ENCODE measurements at places on chromosomes 6 and 20.

DNA sequence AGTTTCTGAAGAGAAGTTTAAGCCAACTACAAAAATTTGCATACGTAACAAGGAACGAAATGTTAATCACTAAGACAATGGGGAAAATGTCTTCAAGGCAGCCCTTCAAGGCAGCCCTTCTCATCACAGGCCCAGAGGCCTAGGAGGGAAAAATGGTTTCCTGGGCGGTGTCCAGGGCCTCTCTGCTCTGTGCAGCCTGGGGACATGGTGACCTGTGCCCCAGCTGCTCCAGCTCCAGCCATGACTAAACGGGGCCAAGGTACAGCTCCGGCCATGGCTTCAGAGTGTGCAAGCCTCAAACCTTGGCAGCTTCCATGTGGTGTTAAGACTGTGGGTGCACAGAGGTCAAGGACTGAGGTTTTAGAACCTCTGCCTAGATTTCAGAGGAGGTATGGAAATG lies 325.1 kb downstream of the FRK start:
- DNase-seq: no peak

- no peak for DNase-seq
Observed at GRCh38 chr6:7894262-7895124, 16.1 kb downstream of the TXNDC5 start.

DNA sequence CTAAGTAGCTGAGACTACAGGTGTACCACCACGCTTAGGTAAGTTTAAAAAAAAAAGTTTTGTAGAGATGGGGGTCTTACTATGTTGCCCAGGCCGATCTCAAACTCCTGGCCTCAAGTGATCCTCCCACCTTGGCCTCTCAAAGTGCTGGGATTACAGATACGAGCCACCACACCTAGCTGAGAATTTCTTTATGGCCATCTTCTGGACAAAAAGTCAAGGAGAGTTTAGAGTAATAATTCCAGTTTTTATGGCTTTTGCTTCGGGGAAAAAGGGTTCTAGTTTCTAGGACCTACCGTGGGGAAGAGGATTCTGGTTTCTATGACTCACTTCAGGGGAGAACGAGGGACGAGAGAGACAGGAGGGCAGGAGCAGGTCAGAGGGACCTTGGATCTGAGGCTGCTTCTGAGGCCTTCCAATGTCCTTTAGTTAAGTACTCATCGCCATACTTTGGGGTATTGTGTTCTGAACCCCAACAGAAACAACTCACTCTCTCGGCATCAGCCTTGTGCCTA lies 69.3 kb upstream of the IER3 start:
- DNase-seq: no peak

DNA sequence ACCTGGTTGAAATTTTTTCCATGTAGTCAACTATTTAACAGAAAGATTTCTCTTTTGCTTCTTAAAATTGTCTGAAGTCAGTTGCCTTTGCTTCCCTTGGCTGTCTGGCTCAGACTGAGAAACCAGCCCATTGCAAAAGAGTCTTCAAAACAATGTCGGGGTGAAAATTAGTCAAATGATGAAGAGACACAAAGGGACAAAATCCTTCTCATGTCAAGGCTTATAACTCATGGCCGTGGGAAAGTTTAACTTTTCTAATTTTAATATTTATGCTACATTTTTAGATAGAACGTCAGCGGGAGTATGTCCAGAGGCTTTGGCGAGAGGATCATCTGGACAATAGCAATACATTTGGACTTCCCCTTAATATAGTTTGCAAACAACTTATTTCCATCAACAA lies 127.2 kb downstream of the CD164 start:
- no peak for DNase-seq

DNA sequence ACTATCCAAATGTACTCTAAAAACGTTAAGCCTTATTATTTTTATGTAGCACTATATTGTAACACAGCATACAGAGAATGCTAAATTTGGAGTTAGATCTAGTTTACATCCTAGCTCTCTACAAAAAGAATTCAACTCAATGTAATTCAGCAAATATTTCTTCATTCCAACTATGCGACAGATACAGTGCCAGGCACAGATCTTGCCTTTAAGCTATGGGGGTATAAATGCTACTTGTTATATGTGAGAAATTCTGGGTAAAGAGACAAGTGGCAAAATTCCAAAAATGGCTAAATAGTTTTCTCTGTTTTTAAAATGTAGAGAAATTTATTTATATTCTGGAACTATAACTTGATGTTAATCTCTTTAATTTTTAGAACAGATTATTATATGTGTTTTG lies 63.2 kb downstream of the SEL1L2 start:
- no peak for DNase-seq

DNA sequence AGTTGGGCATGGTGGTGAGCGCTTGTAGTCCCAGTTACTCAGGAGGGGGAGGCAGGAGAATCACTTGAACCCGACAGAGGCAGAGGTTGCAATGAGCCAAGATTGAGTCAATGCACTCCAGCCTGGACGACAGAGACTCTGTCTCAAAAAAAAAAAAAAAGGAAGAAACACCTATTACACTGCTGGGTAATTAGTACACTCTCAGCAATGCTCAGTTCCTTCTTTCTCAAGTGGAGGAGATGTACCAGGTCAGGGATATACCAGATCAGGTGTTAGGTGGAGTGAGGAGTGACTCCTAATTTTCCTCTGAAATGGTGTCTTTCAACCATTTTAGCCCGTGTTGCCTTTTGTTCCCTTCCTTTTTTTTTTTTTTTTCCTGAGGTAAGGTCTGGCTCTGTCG lies 30.0 kb upstream of the UBR2 start:
- no peak for DNase-seq

DNA sequence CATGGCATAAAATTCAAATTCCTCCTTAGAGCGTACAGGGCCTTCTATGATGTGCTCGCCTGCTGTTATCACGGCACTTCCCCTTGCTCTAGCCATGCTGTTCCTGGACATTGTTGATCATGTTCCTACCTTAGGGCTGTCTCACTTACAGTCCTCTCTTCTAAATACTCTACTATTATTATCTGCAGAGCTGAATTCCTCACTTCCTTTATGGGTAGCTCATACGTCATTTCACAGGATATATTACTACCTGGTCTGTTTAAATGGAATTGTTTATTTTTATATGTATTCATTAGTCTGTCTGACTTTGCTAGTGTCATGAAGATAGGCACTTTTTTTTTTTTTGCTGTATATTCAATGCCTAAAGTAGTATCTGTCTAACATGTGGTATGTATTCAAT lies 94.7 kb upstream of the FLRT3 start:
- no peak for DNase-seq

GRCh38 chr20:57612916-57613315 lies 7.3 kb downstream of the ZBP1 start:
- peak; percentile 3 for DNase-seq

- no peak for DNase-seq
Observed at GRCh38 chr6:162029873-162030576, 697.5 kb downstream of the PRKN start.

- DNase-seq: peak; percentile 4
Observed at GRCh38 chr6:169958510-169958909, 207.1 kb downstream of the ERMARD start.

DNA sequence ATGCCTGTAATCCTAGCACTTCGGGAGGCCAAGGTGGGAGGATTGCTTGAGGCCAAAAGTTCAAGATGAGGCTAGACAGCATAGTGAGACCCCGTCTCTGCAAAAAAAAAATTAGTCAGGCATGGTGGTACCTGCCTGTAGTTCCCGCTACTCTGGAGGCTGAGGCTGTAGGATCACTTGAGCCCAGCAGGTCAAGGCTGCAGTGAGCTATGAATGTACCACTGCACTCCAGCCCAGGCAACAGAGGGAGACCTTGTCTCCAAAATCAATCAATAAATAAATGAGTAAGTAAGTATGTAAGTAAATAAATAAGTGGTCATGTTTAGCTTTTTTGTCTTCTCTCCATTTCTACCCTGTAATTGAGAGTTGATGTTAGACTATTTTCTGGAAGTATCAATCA lies 336.8 kb downstream of the FARS2 start:
- DNase-seq: no peak

DNA sequence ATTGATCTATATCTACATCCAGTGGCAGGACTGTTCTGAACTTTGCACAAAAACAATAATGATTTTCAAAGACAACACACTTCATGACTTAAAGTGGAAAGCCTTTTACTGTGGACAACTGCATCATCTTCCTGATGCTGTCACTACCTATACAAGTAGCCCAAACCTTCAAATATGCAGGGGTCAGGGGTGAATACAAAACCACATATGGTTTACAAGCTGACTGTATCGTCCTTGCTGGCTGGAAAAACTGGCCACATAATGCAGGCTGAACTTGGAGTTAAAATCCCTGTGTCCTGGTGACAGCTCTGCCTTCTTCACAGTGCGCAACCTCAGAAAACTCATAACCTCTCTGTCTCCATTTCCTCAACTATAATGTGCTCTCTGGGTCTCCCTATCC lies 128.9 kb downstream of the GMDS start:
- no peak for DNase-seq

DNA sequence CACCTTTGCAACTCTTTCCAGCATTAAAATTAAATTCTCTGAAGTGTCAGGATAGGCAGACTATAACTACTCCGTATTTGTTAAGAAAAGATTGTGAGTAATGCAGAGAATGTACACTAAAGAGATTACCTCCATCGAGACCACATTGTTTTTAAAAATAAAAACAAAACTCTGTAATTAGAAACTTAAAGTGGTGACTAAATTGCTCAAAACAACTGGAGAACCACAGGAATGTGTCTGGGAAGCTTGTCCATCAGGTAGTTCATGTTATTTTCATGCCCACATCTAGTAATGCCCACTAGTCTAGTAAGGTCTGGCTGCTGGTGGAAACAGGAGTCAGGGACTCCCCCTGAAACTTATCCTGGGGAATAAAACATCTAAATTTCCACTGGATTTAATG lies 103.0 kb upstream of the FOXQ1 start:
- no peak for DNase-seq

All from colonic mucosa (tissue), 4 donors.